ENCODE measurements at places on chromosomes 2 and 18.
A peak's percentile ranks its signal among the peaks of the same experiment; 100 is the strongest.

DNA sequence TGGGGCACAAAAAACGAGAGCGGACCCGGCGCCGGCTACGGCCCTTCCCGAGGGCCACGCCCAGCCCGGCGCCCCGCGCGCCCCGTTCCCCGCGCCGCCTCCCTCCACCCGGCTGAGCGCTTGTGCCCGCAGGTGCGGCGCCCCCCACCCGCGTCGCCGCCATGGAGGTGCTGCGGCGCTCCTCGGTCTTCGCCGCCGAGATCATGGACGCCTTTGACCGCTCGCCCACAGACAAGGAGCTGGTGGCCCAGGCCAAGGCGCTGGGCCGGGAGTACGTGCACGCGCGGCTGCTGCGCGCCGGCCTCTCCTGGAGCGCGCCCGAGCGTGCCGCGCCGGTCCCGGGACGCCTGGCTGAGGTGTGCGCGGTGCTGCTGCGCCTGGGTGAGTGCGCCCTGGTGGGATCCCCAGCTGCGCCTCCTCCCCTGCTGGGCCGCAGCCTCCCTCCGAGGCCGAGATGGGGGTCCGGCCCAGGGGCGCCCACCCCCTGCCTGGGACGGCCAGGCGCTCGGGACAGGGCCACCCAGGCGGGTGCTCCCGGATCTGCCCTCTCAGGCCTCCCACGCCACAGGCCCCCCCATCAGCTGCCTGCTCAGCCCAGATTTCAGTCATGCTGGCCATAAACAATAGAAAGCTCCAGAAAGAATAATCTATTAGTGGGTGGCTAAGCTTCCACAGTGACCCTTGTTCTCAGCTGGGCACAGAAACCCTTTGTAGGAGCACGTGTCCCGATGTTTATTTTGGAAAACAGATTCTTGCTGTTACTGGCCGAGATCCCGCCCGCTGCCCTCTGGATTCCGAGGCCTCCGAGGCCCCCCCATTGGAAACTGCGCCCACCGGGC, 997 bp downstream of the BOK start:
- DNase-seq = no peak

GRCh38 chr18:24490539-24490938, 30.1 kb downstream of the HRH4 start:
- no peak for DNase-seq

DNA sequence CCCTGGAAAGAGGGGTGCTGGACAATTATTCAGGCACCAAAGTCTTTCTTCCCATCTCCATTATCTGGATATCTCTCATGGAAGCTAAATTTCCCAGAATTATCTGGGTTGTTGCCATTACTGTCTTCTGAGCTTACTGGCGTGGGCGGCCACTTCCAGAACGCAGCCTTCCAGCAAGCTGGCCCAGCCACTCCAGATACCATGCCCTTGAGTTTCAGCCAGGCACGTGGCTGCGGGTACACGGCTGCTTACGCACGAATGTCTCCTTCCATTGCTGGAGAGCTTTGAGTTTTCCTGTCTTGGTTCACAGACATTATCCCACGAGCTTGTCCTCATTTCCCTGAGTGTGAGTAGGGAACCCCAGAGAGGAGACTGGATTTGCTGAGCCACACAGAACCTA, 32.7 kb downstream of the CELF4 start:
- no peak for DNase-seq

GRCh38 chr2:216206041-216206703, 97.0 kb downstream of the XRCC5 start:
- no peak for DNase-seq

DNA sequence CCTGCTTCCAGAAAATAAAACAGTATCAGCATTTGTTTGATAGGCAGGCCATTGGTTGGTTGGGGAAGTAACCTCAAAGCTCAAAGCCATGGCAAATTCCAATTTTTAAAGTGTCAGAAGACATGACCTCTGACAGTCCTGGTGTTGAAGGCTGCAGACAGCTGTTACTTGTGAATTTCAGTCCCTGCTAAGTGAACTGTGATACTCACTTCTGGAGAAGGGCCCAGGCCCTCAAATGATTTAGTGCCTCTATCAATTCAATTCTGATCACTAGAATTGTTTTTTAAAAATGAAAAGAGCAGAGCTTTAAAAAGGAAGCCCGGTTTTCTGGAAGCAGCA, 23.1 kb downstream of the MRPL44 start:
- DNase-seq = no peak

- no peak for DNase-seq
Observed at GRCh38 chr2:230459216-230459615, 43.2 kb downstream of the SP100 start.

DNA sequence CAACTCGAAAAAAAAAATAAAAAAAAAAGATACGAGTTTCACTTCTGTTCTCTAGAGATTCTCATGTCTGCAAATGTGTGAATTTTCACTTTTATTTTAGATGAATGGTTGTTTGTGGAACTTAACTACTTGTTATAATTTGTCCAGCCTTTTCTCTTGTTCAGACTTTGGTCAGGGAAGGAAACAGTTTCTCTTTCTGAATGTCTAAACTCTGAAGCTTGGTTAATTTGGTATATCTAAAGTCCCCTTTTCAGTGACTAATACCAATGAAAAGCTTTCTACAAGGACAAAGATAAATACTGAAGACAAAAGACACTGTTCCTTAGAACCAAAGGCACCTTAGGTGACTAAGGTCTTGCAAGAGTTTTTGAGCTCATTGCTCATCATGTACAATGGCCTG, 144.4 kb upstream of the PIEZO2 start:
- no peak for DNase-seq

DNA sequence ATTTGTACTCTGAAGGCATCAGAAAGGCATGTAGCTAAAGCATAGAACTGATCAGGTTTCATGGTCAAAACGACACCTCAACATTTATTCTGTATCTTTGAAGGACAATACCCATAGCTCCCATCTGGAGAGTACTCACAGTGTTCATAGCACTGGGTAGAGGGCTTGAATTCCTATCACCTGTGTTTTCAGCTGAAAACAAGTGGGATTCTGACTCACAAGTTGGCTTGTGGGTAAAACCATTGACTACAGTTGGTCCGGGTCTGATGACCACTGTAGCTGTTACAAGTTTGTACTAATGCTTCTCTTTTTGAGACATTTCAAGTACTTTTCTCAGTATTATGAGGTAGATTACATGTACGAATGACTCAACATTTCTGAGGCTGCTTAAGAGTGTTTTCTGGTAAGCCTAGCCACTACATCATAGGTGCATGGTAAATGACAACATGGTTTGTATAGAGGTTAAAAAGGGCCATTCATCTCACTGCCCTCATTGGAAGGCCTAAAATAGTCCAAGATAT, 68.6 kb upstream of the PELI1 start:
- DNase-seq = peak; percentile 72

GRCh38 chr2:75053484-75054112, 95.2 kb downstream of the POLE4 start:
- no peak for DNase-seq

DNA sequence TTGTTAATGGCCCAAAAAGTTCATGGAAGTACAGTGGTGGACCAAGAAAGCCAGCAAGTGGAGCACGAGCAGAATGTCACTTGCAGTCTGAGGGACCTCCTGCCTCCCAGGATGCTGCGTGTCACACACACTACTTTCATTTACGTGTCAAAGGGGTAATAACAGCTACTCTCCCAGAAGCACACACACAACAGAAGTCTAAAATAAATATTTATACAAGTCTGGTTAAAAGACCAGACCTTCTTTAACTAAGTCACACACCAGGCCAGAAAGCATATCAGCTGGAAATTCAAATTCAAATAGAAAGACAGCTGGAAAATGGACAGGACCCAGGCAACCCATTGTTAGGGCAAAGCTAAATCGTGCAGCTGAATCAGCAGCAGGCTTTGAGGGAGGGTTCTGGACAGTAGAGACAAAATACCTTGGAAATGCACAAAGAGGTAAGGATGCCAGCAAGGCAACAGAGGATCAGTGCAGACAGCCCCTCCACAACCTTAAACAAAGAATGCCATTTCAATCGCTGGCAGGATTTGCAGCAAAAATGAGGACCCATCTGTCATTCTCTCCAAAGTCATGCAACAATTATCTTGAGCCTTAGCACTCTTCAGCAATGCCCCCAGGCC, 160.5 kb downstream of the TMEM163 start:
- no peak for DNase-seq

DNA sequence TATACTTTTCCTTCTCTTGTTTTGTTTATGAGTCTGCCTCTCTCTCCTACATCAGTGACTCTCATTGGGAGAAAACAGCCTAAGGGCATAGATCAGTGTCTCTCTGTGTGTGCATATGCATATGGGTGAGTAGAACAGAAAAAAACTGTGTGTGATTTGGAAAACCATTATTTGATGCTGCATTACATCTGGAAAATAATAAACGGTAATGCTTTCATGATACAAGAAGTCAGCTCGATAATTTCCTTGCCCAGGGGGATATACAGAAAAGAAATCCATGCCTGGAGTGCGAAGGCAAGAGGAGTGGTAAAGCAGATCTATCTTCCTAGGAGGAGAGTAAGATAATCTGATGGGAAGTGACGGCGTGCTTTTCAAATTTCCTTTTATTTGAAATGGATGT, 221.5 kb upstream of the LYPD1 start:
- DNase-seq = no peak

GRCh38 chr2:64135421-64135820, 8.8 kb downstream of the PELI1 start:
- DNase-seq = no peak

DNA sequence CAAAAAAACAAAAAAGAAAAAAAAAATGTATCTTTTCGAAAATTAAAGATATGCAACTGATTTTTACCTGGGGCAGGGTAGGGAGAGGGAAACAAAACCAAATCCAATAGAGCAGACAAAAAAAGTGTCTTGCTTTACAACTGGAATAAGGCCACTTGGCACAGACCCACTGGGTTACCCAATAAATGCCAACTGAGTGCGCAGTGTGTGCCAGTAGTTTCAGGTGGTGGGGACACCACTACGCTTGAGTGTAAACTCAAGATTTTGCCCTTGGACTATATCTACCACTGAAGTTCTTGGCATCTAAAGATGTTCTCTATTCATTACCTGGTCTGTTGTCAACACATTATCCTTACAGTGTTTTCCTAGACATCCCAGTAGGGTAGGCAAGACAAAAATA, 16.3 kb downstream of the VPS4B start:
- no peak for DNase-seq

DNA sequence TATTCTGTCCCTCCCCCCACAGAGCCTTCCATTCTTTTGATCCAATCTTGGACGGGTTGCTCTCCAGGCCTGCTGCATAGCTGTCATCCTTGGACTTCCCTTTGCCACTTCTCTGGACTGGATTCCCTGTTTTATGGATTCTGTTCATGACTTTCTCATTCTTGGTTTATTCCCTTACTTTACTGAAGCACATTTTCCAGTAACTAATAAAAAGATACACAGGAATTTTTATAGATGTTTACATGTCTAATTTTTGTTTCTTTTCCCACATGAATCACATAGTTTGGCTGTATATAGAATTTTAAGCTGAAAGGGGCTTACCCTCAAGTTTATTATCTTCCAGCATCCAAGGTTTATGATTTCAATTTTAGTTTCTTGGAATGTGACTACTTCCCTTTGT, 37.9 kb downstream of the GDF7 start:
- DNase-seq = no peak

DNA sequence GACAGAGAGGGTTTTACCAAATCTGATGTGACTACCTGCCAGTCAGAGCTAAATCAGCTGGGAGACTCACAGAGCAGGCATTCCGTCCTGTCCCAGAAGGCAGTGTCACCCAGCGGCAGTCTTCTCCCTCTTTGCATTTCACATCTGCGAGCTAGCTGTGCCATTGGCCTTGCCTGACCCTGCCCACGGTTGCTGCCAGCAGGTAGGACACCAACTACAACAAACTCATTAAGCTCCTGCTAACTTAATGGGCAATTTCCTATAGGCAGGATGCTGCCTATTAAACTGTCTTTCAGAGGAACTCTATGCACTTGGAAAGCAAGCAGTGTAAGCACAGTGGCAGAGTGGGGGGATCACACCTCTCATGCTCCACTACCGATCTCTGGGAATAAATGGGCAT, 116.4 kb upstream of the CAPN13 start:
- DNase-seq = no peak

DNA sequence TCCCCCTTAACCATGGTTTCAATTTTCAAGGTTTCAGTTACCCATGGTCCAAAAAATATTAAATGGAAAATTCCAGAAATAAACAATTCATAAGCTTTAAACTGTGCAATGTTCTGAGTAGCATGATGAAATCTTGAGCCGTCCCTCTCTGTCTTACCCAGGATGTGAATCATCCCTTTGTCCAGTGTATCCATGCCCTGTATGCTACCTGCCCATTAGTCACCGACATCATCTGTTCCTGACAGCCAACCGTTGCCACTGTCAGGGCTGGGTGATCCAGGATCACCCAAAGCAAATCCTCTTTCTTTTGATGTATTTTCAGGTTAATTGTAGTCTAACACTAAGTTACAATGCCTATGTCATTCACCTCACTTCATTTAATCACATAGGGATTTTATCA, 15.7 kb upstream of the OLA1 start:
- DNase-seq = no peak

GRCh38 chr2:108459441-108459840, 10.4 kb downstream of the GCC2 start:
- DNase-seq = no peak

DNA sequence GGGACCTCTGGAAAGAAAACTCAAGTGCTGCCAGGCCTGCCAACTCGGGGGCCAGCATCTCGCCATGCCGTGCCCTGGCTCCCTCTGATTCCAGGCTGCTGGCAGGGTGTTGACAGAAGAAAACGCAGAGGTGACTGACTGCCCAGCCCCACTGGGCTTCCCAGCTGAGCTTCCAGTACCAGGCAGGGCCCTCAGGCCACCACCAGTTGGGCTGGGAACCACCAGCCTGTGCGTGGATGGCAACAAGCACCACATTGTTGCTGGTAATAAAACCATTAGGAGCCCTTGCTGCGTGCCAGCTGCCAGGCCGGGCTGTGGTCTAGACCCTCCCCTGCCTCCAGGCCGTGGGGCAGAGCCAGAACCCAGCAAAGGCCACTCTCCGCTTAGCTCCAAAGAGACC, 9.2 kb downstream of the DNMT3A start:
- DNase-seq = no peak

- DNase-seq = no peak
Observed at GRCh38 chr2:120914839-120915521, 179.3 kb downstream of the GLI2 start.

DNA sequence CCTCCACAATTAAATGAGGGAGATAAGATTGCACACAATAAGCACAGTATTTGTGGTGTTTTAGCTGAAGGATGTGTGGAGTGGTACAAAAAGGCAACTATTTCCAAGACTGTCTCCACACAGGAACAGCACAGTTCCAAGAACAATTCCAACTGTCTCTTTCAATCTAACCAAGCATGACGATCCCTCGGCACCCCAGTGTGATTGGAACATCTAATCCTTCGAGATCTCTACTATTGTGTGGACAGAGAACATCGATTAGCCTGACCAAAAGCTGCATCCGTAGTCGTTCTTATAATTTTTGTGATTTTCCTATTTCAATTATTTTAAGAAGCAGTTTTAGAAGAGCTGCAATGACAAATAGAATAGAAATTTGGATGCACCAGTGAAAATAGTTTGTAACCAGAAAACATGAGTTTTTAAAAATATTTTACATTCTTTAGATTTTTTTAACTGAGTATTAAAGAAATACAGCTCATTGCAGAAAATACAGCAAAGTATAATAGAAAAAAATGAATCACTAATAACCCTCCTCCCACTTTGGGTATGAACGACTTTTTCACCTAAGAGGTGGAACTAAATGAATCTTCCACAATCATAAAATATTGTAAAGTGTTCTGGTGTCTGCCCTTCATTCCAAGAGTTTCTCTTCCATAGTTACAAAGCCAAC, 76.4 kb upstream of the CABLES1 start:
- DNase-seq = no peak

- no peak for DNase-seq
Observed at GRCh38 chr2:218605432-218605831, 2.3 kb upstream of the PLCD4 start.

All from stimulated activated CD4-positive, alpha-beta T cell treated with anti-CD3 and anti-CD28 coated beads, Interleukin-1b, Interleukin-23, amount 100 ng/mL, for 48 hours (primary cell).